ENCODE measurements at places on chromosomes 5 and 9. TPM values are rescaled to one million over a fixed set of nuclear protein-coding genes. Genes with fewer than 3 reads are reported as not detected.

The CACNA1B gene
- total RNA-seq, result not detected

The LRRC14B gene
- total RNA-seq, result not detected

The RAD23B gene
- total RNA-seq, result 63.6 TPM

The PCDHA11 gene
- total RNA-seq, result 4.3 TPM

The CATSPER3 gene
- total RNA-seq, result 0.32 TPM

The CERCAM gene
- total RNA-seq, result 30.5 TPM

The PCDHGA7 gene
- total RNA-seq, result 10.0 TPM

The DBH gene
- total RNA-seq, result not detected

The IL13 gene
- not detected for total RNA-seq

The GMCL2 gene
- total RNA-seq, result not detected

The CLINT1 gene
- 89.5 TPM for total RNA-seq

The ZNF366 gene
- total RNA-seq, result 2.6 TPM

The UGT3A1 gene
- not detected for total RNA-seq

- no peak for DNase-seq
Measured at GRCh38 chr5:149212198-149212951, 59.3 kb upstream of the AFAP1L1 start.

DNA sequence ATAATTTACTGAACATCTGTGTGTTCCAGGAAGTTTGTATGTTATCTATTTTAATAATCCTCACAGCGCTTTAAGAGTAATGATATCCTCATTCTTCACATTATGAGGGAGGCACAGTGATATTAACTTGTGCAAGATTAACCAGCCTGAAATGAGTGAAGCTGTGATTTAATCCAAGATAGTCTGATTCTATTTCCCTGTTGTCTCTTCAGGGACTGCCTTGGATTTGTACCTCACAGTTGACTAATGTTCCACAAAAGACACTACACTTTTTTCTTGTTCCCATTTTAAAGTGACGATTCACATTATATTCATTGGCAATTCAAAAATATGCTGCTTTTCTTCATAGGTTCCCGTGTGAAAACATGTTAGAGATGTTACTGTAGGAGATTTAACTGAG lies 125.3 kb upstream of the GNA14 start:
- DNase-seq, result no peak

GRCh38 chr5:27402828-27403227 lies 364.4 kb upstream of the CDH9 start:
- no peak for DNase-seq

DNA sequence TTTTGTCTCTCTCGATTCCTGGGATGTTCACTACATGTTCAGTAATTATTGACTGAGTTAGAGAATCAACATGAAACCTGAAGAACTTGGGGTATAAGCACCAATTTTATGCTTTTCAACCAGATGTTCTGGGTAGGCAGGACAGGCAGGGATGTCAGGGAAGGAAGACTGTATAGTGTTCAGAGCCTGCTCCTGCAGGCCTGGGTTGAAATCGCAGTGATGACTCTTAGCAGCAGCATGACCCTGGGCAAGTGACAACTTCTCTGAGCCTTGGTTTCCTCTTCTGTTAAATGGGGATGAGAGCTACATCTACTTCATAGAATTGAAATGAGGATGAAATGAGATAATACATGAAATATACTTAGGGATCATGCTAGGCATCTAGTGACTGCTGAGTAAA lies 29.7 kb upstream of the PANK3 start:
- no peak for DNase-seq

- DNase-seq, result no peak
Measured at GRCh38 chr9:14279671-14280070, 34.3 kb downstream of the NFIB start.

DNA sequence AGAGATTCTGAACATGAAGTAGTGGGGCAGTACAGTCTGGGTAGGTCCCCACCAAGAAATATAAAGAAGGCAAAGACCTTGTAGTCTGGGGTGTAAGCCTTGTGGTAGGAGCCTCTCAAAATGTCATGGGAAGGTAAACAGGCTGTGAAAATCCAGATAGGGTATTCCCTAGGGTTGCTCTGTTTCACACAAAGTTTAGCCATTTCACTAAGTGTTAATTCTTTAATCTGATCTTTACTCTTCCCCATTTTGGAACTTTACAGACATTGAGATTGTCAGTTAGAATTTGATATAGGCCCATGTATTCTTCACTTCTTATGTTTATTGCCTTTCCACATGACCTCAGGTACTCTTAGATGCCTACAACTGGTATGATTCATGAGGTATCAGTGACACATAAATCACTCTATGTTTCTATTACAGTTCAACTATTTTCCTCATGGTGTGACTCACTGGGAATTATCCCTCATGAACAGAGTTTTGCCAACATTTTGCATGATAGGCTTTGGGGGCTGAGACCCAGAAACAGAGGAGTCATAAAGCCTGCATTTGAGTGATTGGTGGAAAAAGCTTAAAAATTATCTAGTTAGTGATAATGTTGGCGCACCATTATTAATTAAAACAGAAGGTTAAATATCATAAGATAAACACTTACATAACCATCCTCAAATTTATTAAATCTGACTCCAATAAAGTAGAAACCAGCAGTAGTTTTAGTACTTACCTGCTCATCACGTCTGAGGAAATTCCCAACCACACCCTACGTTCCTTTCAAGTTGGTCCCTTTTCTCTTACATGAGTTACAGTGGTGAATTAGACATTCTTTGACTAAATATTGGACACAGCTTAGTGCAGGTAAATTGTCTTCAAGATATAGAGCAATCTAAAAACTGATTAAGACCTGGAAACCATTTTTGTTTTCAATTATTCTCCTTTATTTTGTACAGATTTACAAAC lies 399.8 kb upstream of the MEF2C start:
- DNase-seq, result no peak

DNA sequence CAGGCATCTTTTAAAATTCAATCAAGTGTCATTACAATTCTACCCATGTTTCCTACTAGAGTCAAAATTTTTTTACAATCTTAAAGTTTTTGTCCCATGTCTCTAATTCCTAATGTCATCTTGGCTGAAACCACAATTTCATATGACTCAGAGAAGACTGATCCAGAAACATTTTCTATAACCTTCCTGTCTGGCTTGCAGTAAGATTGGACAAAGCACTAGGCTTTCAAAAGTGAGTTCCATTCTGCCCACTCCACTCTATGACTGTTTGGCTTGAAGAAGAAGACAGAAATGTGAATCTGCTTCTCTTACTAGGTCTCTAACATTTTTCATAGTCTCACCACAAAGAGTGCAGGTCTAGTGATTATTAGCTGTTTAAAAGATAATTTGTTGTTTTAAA lies 88.8 kb downstream of the NR3C1 start:
- DNase-seq, result no peak

- no peak for DNase-seq
Measured at GRCh38 chr9:134914501-134914834, 3.2 kb downstream of the FCN1 start.

DNA sequence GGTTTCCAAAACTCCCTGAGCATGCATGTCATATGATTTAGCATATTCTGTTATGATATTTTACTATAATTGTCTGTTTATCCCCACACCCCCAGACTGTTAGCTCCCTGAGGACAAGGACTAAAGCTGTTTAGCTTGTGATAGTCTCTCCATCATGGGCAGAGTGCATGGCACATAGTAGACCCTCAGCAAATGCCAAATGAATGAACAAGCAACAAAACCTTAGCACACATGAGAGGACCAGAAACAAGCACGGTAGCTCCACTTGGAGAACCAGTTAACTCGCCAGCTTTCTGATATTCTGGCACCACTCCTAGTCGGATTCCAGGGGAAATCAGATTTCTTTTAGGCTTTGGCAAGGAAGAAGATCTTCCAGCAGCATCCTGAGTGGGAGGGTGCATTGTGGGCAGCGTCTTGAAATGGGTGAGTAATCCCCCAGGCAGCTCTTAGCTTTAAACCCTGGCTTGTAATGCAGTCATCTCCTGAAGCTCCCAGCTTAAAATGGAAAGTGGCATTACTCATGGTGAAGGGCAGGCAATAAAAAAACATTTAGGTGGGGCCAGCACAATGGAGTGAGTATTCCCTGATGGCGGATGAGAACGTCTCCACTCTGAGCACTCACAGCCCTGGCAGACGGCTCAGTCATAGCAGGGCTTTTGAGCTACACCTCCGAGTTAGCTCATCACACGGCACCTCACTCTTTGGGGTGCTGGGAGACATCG lies 41.1 kb downstream of the FGF1 start:
- DNase-seq, result no peak

GRCh38 chr5:45093377-45093776 lies 284.6 kb downstream of the MRPS30 start:
- DNase-seq, result no peak

DNA sequence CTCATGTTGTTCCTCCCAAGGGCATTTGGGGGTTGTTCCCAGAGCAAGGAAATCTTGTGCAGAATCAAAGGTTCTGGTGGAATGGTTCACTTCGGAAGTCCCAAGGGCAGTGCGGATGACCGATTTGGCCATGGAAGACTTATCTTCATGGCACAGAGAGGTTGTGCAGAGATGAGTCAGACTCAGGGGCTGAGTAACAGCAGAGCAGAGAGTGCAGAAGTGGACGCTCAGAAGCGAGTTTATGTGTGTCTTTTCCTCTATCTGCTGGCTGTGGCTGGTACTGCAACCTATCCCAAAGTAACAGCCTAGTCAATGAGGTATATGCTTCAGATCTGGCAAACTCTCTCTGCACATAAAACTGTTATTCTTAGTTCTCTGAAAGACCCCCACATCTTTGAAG lies 118.1 kb downstream of the DPYSL3 start:
- no peak for DNase-seq

- no peak for DNase-seq
Measured at GRCh38 chr9:108477529-108478006, 378.2 kb downstream of the ACTL7B start.

DNA sequence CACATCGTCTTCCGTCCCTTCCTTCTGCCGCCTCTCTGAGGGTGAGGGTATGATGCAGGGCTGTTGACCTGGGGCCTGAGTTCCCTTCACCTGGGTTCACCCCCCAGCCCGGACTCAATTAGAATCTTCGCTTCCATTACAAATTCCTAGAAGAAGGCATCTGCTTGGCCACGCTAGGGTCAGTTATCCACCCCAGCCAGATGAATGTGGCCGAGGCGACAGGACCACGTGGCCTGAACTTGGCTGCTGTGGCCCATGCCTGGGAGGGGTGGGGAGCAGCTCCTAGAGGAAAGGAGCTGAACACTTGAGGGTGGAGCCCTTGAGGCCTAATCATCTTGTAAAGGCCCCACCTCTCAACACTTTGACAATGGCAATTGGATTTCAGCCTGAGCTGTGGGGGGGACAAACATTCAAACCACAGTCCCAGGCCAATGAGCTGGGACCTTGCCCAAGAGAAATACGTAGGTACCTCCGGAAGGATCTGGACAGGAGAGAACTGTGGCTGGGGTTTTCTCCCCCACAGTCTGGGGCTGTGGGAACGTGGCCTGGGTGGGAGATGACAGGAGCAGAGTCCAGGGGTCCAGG lies 90.6 kb upstream of the ADAMTS2 start:
- no peak for DNase-seq

GRCh38 chr9:9319007-9319406 lies 1293.8 kb downstream of the PTPRD start:
- no peak for DNase-seq

- DNase-seq, result no peak
Measured at GRCh38 chr9:127520941-127521918, 69.9 kb downstream of the LRSAM1 start.

GRCh38 chr9:137488327-137488653 lies 29.2 kb upstream of the NSMF start:
- no peak for DNase-seq

- DNase-seq, result no peak
Measured at GRCh38 chr9:137441289-137441934, at the start of gene ENTPD8. Gene ENTPD8 (minus strand): TSS chr9:137441357. CDS start chr9:137438285, 3,072 bp downstream.

GRCh38 chr9:3608011-3608410 lies 82.2 kb upstream of the RFX3 start:
- DNase-seq, result no peak

DNA sequence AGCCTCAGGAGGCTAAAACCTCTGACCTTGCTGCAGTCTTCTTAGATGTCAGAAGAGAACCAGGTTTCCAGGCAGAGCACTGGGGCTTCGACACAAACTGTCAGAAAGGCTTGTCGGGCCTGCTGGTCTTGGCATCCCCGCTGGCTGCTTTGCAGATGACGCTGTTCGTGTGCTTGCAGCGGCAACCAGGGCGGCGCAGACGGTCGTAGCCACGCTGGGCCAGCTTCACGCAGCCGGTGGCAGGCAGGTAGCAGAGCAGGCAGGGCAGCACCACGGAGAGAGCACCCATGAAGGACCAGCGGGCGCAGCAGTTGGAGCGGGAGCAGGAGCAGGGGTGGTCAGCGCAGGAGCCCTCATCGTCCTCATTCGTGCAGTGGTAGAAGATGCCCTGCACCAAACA lies 10.7 kb downstream of the SPRY4 start:
- no peak for DNase-seq

DNA sequence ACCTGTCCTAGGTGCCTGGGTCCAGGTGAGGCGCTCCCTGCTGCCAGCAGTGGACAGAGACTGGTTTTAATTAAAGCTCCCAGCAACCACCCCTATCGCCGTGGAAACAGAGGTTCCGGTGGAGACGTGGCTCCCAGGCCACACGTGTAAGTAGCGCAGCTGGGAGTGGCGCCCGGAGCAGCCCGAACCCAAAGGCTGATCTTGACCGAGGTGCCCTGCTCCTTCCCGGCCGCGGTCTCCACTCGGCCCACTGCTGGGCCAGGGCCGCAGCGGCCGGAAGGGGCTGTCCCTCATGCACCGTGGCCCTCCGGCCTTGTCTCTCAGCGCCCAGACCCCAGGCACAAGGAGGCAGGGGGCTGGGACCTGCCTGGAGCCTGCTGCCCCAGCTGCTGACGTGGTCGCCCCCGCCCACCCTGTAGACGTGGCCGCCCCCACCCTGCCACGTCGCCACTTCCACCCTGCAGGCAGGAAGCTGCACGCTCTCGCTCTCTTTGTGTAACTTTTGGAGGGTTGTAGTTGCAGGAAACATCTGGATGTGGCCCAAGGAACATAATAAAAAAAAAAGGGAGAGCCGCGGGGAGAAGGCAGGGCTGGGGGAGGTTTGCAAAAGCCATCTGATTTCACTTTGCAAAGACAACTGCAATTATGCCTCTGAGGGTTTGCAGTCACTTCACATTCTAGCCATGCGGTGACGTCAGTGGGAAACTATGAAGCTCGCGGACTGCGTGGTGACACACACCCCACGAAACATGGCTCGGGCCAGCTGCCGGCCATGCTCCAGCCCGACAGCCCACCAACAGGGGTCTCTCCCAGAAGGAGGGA lies 129.9 kb downstream of the RXRA start:
- DNase-seq, result peak; percentile 81

Measured in breast epithelium (tissue), 4 donors.